NCI-H1436 treated with DMSO at 0.1 percent for 48 hours (cell line): ENCODE measurements at places on chromosomes 7 and 10.

- DNase-seq = no peak
Observed at GRCh38 chr7:112105584-112106530, 100.3 kb downstream of the DOCK4 start.

GRCh38 chr10:27646194-27646593, 99.4 kb downstream of the MKX start:
- no peak for DNase-seq

- DNase-seq = no peak
Observed at GRCh38 chr10:4018054-4018511, 233.1 kb upstream of the KLF6 start.

DNA sequence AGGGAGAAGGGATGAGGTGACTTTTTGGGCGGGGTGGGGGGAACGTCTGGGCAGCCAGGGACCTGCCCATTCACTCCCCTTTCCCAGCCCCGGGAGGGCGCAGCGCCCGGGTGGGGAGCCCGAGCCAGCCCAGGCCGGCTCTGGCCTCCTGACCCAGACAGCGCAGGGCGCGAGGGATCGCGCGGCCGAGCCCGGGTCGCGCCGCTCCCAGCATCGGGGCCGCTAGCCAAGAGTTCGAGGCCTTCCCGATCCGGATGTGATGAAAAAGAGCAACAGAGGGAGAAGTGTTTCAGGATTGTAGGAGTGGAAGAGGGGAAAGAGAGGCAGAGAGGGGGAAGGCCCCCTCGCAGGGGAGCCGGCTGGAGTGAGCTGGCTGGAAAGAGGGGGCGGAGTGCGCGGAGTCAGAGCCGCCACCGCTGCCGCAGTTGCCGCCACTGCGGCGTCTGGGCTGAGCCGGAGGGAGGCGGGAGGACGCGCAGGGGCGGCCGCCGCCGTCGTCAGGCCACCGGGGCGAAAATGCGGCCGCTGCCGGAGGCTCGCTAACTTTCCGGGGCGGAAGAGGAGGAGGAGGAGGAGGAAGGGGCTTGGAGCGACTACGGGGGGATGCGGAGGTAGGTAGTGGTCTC, at the start of gene MDFIC:
Gene MDFIC, plus strand, starts transcription at position 69 of the 626 bp plus-strand sequence. CDS start 940 bp downstream, outside the sequence.
- no peak for DNase-seq

DNA sequence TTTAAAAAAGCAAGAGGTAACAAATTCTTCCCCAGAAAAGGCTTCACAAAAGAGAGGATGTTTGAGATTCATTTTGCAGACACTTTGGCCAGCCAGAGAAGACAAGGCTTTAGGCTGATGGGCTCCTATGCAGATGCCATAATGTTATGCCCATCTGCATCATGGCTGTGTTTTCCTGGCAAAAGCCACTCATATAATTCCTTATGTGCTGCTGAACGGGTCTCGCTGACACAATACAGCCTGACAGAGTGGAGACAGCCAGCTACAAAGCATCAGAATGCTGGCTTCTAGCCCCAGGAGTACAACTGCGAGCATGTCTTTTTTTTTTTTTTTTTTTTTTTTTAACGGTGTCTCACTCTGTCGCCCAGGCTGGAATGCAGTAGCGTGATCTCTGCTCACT, 1157.4 kb upstream of the AUTS2 start:
- no peak for DNase-seq

DNA sequence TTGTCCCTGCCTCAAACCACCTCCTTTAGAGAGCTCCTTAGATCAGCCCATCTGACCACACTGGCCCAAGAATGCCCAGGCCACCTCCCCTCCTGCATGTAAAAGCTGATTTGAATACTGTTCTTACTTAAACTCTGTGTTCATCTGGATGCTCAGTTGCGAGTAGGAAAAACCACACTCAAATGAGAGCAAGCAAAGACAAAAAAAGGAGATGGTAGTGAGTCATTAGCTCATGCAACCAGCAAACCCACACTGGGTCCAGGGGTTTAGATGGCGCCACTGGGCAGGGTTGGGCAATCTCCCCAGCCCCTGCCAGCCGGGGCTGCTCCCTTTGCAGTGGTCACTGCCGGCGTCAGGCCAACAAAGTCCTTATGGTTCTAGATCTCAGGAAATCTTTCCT, 32.7 kb downstream of the TSPAN15 start:
- DNase-seq = no peak

GRCh38 chr7:27091941-27092818, 3.6 kb downstream of the HOXA1 start:
- DNase-seq = no peak

DNA sequence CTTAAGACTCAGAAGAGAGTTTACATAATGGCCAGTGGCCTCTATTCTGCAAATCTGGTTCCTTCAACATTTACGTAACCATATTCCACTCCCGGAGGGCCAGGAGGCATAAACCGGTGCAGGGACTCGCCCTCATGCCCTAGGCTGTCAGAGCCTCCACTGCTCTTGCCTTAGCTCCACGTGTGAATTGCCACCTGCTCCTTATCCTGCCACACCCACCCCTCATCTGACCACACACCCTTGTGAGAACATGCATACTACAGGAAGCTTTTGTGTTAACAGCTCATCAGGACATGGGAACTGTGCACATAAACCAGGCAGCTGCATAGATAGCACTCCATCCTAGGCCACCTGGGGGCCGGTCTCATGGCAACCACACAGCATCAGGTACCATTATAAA, 146.7 kb upstream of the PFKP start:
- DNase-seq = no peak

GRCh38 chr7:84800846-84801245, 386.0 kb downstream of the SEMA3D start:
- DNase-seq = no peak

DNA sequence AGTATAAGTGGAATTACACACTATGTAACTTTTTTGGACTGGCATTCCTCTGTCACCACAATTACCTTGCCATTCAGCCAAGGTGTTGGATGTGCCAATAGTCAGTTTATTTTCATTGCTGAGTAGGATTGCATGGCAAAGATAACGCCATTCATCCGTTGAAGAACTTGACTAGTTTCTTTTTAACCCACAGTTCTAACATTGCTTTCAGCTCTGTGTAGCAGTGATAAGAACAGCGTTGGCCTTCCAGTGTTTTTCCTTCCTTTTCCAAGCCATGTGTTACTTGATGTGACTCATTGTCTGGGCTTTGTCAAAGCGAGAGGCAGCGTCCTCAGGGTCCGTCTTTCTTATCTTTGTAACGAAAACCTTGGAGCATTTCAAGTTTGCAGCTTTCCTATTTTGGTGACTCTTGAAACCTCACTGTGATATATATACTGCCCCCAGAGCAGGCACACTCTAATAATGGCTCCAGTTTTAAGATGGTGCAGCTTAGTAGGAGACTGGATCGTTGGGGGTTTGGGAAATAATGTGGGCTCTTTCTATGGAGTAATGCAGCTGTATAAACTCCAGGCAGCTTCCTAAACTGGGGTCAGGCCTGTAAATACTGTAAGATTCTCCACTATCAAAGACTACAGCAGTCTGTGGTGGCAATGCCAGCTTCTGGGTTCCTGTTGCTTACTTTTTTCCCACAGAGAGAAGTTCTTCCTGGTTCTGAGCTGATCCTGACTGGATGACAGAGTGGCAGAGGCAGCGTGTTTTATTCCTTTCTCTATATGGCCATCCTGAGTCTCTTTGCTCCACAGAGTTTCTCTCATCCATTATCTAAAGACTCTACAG, 41.7 kb downstream of the AKR1E2 start:
- no peak for DNase-seq

DNA sequence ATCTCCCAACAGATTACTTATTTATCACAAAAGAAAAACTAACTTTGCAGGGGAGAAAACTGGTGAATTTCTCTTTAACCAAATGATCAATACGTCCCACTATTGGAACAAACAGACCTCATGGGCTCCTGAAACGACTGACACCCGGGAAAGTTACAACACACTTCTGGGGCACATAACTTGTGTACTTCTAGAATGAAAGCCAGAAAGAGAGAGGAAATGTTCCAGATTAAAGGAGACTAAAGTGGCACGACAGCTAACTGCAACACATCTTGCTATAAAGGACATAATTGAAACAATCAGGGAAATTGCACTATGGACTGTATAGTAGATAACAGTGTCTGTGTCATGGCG, 14.7 kb upstream of the TPST1 start:
- no peak for DNase-seq

GRCh38 chr7:74064696-74065095, 18.9 kb upstream of the LIMK1 start:
- DNase-seq = no peak

- DNase-seq = no peak
Observed at GRCh38 chr10:31808258-31809218, 120.1 kb downstream of the ARHGAP12 start.

GRCh38 chr10:112701878-112702255, 248.2 kb upstream of the TCF7L2 start:
- no peak for DNase-seq

GRCh38 chr7:43615558-43616145, 32.7 kb downstream of the STK17A start:
- DNase-seq = no peak

DNA sequence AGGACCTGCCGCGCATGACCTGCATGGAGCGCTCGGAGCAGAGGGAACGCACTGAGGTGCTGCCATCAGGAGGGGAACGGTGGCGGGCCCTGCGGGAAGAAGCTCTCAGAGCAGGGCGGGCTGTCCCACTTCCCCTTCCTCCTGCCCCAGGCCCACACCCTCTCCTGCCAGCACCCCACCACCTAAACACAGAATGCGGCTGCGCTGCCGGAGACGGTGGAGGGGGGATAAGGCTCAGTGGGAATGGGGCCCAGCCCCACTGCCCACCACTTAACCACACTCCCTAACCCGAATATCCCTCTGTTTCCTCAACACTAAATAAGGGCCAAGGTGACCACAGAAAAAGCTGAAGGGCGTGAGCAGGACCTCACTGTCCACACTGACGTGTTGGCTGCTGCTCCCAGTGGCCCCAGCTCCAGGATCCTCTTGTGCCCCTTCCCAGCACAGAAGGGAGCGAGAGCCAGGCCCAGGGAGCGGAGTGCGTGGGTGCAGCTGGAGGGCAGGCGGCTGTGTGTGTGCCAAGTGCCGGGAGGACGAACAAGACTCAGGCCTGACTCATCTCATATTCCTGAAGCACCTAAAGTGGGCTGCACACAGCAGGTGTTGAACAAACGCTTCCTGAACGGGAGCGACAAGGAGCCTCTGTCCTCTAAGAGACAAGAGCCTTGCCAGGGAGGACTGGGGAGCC, 116.8 kb downstream of the MAD1L1 start:
- no peak for DNase-seq

GRCh38 chr10:29386342-29386999, 97.6 kb downstream of the LYZL1 start:
- DNase-seq = no peak

GRCh38 chr7:39810710-39811109, 139.3 kb upstream of the CDK13 start:
- no peak for DNase-seq

GRCh38 chr10:78663721-78664120, 405.0 kb upstream of the ZMIZ1 start:
- no peak for DNase-seq

GRCh38 chr7:148729984-148730733, 31.5 kb downstream of the CUL1 start:
- DNase-seq = no peak

GRCh38 chr7:15855525-15856109, 169.1 kb upstream of the MEOX2 start:
- no peak for DNase-seq

GRCh38 chr10:18501198-18501597, 150.2 kb downstream of the NSUN6 start:
- DNase-seq = no peak

- DNase-seq = no peak
Observed at GRCh38 chr10:33749067-33749735, 414.7 kb upstream of the NRP1 start.

- no peak for DNase-seq
Observed at GRCh38 chr10:109343293-109343692, 580.0 kb downstream of the XPNPEP1 start.

GRCh38 chr10:19689231-19689630, 127.0 kb upstream of the PLXDC2 start:
- no peak for DNase-seq

DNA sequence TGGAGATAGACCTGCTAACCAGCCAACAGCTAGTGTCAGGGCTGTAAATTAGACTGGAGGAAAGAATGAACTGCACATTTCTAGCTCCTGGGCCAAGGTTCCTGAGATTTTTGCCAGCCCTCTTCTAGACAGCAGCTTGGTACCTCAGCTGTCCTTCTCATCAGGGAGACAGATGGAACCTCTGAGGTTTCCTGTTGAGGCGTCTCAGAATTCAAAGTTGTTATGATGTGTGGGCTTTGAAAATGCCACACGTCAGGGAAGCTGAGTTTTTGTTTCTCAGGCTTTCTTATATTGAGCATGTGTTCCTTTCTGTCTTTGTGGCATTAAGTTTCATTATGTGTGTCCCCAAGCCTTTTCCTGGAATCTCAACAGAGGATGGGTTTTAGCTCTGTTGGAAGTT, 736.6 kb downstream of the AUTS2 start:
- no peak for DNase-seq

DNA sequence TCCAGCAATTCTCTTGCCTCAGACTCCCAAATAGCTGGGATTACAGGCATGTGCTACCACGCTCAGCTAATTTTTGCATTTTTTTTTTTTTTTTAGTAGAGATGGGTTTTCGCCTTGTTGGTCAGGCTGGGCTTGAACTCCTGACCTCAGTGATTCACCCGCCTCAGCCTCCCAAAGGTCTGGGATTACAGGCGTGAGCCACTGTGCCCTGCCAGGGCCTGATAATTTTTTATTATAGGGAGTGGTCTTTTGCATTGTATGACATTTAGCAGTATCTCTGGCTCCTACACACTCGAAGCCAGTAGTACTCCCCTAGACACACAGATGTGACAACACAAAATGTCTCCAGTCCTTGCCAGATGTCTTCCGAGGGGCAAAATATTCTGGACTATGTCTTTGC, 124.0 kb downstream of the DKK1 start:
- no peak for DNase-seq

- DNase-seq = no peak
Observed at GRCh38 chr10:681670-682318, 7.7 kb downstream of the DIP2C start.

GRCh38 chr10:112793202-112793921, 156.7 kb upstream of the TCF7L2 start:
- no peak for DNase-seq

DNA sequence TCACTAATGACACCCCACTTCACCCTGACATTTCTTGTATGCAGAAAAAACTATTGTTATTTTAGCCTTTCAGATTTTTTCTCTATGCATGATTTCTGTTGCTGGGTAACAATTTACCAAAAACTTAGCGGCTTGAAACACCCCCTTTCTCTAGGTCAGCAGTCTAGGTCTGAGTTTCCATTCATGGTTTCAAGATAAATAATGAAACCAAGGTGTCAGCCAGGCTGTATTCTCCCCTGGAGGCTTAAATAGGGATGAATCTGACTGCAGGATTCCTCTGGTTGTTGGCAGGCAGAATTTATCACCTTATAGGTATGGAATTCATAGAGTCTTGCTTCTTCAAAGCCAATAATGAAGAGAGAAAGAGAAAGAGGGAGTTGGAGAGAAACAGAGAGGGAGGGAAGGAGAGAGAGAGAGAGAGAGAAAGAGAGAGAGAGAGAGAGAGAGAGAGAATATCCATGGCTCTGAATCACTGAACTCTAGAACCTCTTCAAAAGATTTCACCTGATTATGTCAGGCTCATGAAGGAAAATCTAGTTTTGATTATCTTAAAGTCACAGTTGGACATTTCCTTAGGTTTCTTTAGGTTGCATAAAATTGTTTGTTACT, 1224.6 kb upstream of the LRRTM3 start:
- DNase-seq = no peak
